ENCODE measurements at places on chromosomes 1 and 21. TPM values are rescaled to one million over a fixed set of nuclear protein-coding genes. Genes with fewer than 3 reads are reported as not detected.

DNA sequence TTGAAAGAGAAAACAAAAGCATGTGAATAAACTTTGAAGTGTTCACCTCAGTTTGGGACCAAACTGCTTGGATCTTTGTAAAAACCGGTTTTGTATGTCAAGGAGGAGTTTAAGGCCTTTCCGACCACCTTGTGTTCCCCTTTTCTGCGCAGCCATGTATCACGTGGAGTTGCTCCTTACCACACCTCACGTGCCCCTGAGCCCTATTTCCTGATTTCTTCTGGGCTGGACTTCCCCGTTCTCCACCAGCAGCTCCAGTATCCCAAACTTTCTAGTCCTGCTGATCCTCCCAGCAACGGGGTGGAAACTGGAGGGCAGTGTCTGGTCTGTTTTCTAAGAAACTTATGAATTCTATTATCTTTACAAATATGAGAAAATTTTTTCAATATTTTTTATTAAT, 1.6 kb upstream of the SH3D21 start:
- H3K4me3 ChIP-seq, result no peak overlapping the region
- H3K27ac ChIP-seq, result no peak overlapping the region
- peaks cover 56% of the 10 kb centered on the region for H3K4me1 ChIP-seq
- no peak for DNase-seq

SOD1 gene
- 142 TPM for total RNA-seq

DNA sequence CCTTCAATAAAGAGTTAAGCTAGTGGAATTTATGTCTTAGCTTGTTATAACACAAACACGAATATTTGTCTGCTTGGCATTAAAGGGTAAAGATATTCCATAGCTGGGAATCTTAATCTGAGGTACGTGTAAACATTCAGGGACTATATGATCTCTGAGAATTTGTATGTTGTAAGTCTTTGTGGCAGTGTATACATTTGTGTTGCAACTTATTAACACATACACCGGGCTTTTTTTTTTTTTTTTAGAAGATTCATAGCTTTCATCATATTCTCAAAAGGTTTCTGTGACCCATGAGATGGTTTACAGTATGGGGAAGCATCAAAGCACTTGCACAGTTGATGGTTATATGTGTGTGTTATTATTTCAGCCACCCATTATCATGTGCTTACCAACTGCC, 3.0 kb downstream of the GGPS1 start:
- no peak overlapping the region for H3K4me3 ChIP-seq
- H3K4me1 ChIP-seq, result peaks cover 14% of the 10 kb centered on the region
- no peak for DNase-seq

GRCh38 chr1:13829152-13829769, 129.3 kb downstream of the PRDM2 start:
- peaks cover 3% of the 10 kb centered on the region for H3K27me3 ChIP-seq
- H3K4me3 ChIP-seq, result no peak overlapping the region
- no peak for DNase-seq
- H3K27ac ChIP-seq, result no peak overlapping the region
- H3K4me1 ChIP-seq, result peaks cover 3% of the 10 kb centered on the region

Data from left lung (tissue), 14 donors.